Peyer's patch (tissue), 4 donors: ENCODE measurements at places on chromosomes 5 and 9. TPM values are rescaled to one million over a fixed set of nuclear protein-coding genes. Genes with fewer than 3 reads are reported as not detected.

Gene IL17B
- not detected for total RNA-seq

Gene SPARC
- total RNA-seq, result 47.6 TPM

Gene OSMR
- total RNA-seq, result 25.6 TPM

- DNase-seq, result no peak
- no peak overlapping the region for H3K27ac ChIP-seq
- H3K27me3 ChIP-seq, result no peaks in the 10 kb centered on the region
- no peak overlapping the region for H3K4me3 ChIP-seq
- H3K36me3 ChIP-seq, result no peaks in the 10 kb centered on the region
- no peaks in the 10 kb centered on the region for H3K4me1 ChIP-seq
These were observed 115.1 kb upstream of the MTAP start for GRCh38 chr9:21687351-21687750.

GRCh38 chr5:81856948-81857928 is 106.3 kb upstream of the SSBP2 start:
- H3K27me3 ChIP-seq, result no peaks in the 10 kb centered on the region
- H3K27ac ChIP-seq, result peak overlapping the region; percentile 47
- no peak overlapping the region for H3K4me3 ChIP-seq
- DNase-seq, result peak; percentile 50
- no peaks in the 10 kb centered on the region for H3K36me3 ChIP-seq
- H3K4me1 ChIP-seq, result no peaks in the 10 kb centered on the region
